ENCODE measurements at places on chromosomes 4 and X. TPM values are rescaled to one million over a fixed set of nuclear protein-coding genes. Genes with fewer than 3 reads are reported as not detected.

The YIPF6 gene
- total RNA-seq: 30.4 TPM

The MID2 gene
- 6.3 TPM for total RNA-seq

GRCh38 chrX:1600406-1601050 lies 9.1 kb downstream of the AKAP17A start:
- no peak for DNase-seq
- no peak overlapping the region for H3K4me3 ChIP-seq
- H3K27me3 ChIP-seq: no peaks in the 10 kb centered on the region
- H3K36me3 ChIP-seq: peaks cover 86% of the 10 kb centered on the region
- H3K4me1 ChIP-seq: peaks cover 14% of the 10 kb centered on the region

DNA sequence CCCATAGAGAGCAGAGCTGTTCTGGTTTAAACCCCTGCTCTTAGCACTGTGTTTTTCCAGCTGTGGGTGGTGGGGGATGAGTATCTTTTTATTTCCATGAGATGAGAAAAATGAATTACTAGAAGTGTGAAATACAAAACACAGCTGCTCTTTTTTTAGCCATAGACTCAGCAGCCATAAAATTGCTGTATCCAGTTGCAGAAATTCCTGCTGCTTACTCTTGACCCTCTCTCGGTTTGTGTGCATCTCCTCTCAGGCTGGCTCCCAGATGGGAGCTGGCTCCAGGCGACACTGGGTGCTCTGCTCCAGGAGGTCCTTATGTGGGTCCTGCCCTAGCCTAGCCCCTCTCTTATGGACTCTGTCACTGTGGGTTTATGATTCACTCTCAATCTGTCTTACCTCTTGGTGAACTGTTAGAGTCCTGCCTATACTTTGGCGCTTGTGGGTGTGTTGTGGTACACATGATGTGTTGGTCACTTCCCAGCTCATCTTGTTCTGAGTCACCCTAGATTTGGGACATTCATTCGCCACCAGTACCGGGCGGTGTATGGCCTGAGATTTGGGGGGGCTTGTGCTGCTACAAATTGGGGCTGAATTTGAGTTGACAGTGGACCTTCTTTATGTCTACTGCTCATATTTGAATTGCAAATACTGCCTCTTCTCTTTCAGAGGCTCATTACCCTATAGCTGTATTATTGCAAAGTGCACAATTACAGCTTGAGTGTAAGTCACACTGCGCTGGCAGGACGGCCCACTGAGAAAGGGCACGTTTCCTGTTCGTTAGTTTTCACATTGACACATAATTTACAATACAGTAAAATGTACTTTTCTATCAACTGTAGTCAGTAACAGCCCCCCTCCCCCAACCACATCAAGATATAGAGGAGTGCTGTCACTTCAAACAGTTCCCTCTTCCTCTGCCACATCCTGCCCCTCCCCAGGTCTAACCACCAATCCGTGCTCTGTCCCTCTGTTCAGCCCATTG lies 46.9 kb upstream of the MSANTD1 start:
- no peaks in the 10 kb centered on the region for H3K27me3 ChIP-seq
- H3K4me1 ChIP-seq: peaks cover 16% of the 10 kb centered on the region
- H3K36me3 ChIP-seq: peaks cover 41% of the 10 kb centered on the region
- H3K27ac ChIP-seq: no peak overlapping the region
- no peak overlapping the region for H3K4me3 ChIP-seq

Data from left ventricle myocardium inferior (tissue), 1 donor.